ENCODE measurements at places on chromosomes 7 and 10.

DNA sequence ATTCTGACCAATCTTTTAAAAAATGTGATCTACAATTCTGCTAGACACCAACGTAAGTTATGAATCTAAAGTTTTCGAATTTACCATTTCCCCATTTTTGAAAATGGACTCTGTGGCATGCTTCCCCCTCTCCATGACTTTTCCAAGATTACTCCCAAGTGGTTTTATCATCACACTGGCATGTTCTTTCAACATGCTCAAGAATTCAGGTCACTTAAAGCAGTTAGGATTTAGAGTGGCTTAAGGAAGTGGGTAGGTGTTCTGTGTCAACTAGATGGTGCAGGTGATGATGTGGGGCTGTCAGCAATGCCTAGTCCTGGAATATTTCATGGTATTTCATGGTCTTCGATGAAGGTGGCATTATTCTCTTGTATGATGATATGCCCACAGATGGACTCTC is 164.0 kb upstream of the ASAH2 start:
- DNase-seq: no peak

DNA sequence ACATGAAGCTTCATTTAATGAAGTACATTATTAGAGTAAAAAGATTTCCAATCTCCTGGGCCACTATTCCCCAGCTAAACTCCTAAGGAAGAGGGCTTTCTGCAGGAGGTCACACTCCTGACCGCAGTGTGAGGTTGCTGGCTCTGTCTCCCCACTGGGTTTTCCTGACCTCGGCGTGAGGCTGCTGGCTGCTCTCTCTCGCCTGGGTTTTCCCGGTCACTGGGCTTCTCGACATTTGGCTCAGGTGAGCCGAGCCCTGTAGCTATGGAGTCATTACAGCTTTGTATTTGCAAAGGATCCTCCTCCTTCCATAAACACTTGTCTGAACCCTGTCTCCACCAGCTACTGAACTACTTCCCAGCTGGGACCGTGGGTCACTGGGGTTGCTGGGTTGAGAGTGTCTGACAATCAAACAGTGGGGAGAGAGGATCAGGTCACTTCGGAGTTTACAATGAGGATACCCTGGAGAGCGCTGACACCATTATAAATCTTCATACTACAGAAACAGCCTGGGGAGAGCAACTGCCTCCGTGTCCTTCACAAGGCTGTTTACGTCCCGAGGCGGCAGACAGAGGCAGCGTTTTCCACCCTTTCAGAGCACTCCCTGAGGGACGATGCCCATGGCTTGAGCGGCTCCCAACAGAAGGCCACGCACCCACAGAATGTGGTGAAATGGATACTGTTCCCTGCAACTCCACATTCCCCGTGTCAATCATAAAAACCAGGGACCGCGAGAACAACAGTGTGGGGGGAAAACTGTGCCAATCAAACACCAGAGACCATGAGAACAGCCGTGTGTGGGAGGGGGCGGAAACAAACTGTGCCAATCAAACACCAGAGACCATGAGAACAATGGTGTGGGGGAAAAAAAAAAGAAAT is 226.2 kb downstream of the ZMYND11 start:
- peak; percentile 48 for DNase-seq

DNA sequence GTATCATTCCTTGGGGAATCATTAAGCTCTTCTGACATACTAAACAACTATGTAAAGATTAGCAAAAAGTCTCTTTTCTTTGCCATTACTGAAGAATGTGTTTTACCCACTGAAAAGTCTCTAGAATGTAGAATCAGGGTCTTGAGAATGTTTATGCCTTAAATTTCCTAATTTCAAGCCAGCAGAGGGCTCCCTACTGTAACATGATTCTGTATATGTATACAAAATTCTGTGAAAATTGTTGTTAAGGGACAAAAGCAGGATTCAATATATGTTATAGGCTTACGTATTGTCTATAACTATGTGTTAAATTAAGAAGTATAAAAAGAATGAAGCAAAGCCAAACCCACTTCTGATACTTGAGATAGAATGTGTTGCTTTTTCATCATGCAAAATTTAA is 296.9 kb upstream of the DGKB start:
- peak; percentile 18 for DNase-seq

- peak; percentile 78 for DNase-seq
These were observed 196.0 kb downstream of the RNLS start for GRCh38 chr10:88386821-88387773.

GRCh38 chr10:86411281-86411841 is 44.8 kb upstream of the GRID1 start:
- DNase-seq: peak; percentile 60

GRCh38 chr10:122328676-122329075 is 45.8 kb upstream of the PLEKHA1 start:
- no peak for DNase-seq

GRCh38 chr10:68474021-68474420 is 2.2 kb upstream of the DNA2 start:
- no peak for DNase-seq

GRCh38 chr7:28766359-28766758 is 191.8 kb downstream of the TRIL start:
- DNase-seq: no peak

- DNase-seq: no peak
These were observed 18.1 kb upstream of the DNA2 start for GRCh38 chr10:68489919-68490318.

All from hepatocyte (in vitro differentiated cells).